ENCODE measurements at places on chromosomes 4 and X. TPM values are rescaled to one million over a fixed set of nuclear protein-coding genes. Genes with fewer than 3 reads are reported as not detected.

DNA sequence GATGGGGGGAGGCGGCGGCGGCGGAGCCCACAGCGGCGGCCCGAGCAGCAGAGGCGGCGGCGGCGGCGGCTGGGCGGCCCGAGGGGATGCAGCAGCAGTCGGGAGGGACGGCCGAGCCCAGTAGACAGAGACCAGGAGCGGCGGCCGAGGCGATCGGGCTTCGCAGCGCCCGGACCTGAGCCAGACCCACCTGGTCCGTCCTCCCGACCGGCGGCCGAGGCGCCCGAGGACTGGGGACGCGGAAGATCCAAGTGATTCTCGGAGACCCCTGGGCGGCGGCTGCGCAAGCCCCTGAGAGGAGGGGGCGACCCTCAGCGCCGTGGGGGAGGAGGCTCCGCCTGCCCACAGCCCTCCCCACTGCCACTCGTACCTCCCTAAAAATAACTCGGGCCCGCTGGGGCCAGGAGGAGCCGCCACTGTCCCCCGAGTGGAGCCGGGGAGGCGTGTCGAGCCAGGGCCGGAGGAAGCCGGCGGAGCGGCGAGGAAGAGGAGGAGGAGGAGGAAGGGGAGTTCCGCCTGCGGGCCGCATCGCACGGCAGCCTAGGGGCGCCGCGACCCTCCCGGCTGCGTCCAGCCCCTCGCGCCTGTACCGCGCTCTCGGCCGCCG is 608 bp downstream of the RAPGEF2 start:
- no peaks in the 10 kb centered on the region for H3K36me3 ChIP-seq
- no peak for DNase-seq
- no peaks in the 10 kb centered on the region for H3K27me3 ChIP-seq
- peak overlapping the region; percentile 42 for H3K27ac ChIP-seq
- H3K4me3 ChIP-seq = peak overlapping the region; percentile 63
- H3K4me1 ChIP-seq = peaks cover 45% of the 10 kb centered on the region

- H3K4me1 ChIP-seq = peaks cover 37% of the 10 kb centered on the region
- no peaks in the 10 kb centered on the region for H3K36me3 ChIP-seq
- no peak for DNase-seq
- H3K27ac ChIP-seq = peak overlapping the region; percentile 84
- H3K4me3 ChIP-seq = no peak overlapping the region
Observed at GRCh38 chr4:85748654-85749053, 273.7 kb downstream of the ARHGAP24 start.

DNA sequence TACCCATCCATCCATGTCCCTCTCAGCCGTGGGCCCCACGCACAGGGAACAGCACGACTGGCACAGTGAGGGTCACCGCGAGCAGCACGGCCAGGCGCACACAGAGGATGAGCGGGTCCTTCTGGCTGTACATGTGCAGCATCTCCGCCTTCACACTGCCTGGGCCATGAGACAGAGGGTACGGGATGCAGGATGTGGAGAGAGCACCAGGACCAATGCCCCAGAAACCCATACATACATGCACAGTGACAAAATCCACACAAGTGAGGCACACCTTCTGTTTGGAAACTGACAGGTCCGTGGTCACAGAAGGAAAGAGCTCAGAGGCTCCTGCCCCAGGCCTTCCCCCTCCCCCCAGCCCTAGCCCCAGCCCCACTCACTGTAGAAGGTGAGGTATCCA is 9.5 kb downstream of the SLC38A5 start:
- H3K4me3 ChIP-seq = no peak overlapping the region
- DNase-seq = no peak
- no peaks in the 10 kb centered on the region for H3K27me3 ChIP-seq
- H3K27ac ChIP-seq = no peak overlapping the region

GRCh38 chrX:130696542-130696941 is 206.5 kb downstream of the ENOX2 start:
- H3K4me3 ChIP-seq = no peak overlapping the region
- DNase-seq = no peak
- peaks cover 2% of the 10 kb centered on the region for H3K36me3 ChIP-seq

DNA sequence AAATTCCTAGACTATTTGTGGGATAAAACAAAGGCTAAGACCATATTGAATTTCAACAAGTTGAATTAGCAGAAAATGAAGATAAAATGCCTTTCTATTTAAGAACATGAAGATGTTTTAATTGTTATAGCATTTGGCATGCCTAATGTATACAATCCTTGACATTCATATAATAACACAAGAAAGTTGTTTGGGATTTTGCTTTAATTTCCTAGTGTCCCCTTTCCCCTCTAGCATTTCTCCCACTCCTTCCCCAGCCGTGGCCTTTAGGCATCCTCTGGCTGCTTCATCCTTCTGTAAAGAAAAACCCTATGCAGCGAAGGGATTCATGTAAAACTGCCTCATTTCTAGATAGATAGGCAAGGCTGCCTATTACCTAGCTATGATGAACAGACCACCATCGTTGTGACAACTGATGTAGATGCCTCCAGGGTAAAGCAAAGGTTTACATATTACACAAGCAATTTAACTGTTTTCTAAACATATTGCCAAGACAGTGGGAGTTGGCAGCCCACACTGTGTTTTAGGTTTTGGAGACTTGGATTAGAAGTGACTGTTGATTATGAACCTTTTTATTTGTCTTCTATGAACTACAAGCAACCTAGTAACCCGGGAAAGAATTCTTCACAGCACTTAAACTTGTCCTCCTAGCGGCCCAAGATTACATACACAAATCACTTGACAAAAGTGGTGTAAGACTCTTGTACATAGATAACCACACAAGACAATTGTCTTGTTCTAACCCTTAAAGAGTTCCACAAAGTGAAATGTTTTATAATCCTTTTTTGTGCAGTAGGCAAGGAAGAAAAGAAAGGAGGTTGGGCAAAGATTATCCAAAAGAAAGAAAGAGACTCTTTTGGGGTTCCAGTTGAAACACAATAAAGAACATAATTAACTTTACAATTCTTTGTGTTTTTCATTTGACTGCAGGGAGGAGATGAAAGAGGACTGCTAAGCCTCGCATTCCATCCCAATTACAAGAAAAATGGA is 59.9 kb downstream of the HHIP start:
- no peak overlapping the region for H3K4me3 ChIP-seq
- no peak for DNase-seq
- peaks cover 46% of the 10 kb centered on the region for H3K4me1 ChIP-seq
- no peaks in the 10 kb centered on the region for H3K27me3 ChIP-seq
- H3K27ac ChIP-seq = no peak overlapping the region
- H3K36me3 ChIP-seq = no peaks in the 10 kb centered on the region

GRCh38 chr4:143743591-143743990 is 43.1 kb upstream of the FREM3 start:
- no peak overlapping the region for H3K4me3 ChIP-seq
- no peak for DNase-seq
- H3K27me3 ChIP-seq = peaks cover 16% of the 10 kb centered on the region
- no peak overlapping the region for H3K27ac ChIP-seq
- H3K36me3 ChIP-seq = no peaks in the 10 kb centered on the region
- H3K4me1 ChIP-seq = no peaks in the 10 kb centered on the region

GRCh38 chrX:138298268-138298667 is 413.2 kb downstream of the FGF13 start:
- no peak for DNase-seq
- no peak overlapping the region for H3K4me3 ChIP-seq
- no peaks in the 10 kb centered on the region for H3K36me3 ChIP-seq
- no peak overlapping the region for H3K27ac ChIP-seq
- no peaks in the 10 kb centered on the region for H3K4me1 ChIP-seq

GAGE12F gene
- total RNA-seq = not detected

GPM6B gene
- total RNA-seq = 31.7 TPM

FAM53A gene
- 7.3 TPM for total RNA-seq

Measured in chondrocyte (in vitro differentiated cells).